ENCODE measurements at places on chromosomes 11 and 22.

GRCh38 chr22:19499880-19500242, 20.1 kb downstream of the CDC45 start:
- no peak for DNase-seq

DNA sequence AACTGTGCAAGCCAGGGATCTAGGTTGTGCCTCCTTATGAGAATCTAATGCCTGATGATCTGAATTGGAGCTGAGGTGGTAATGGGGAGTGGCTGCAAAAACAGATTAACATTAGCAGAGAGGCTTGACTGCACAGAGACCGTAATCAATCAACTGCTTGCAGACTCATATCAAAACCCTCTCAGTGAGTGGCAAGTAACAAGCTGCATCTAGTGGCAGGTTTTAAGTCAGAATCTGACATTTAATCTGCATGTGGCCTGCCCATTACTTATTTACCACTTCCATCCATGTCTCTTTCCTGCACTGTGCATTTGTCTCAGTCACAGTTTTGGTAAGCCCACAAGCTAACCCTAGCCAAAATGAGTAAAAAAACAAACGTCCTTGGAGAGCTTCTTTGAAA, 11.2 kb downstream of the C11orf58 start:
- DNase-seq, result no peak

- DNase-seq, result no peak
Observed at GRCh38 chr11:28058333-28058732, 49.6 kb downstream of the KIF18A start.

GRCh38 chr11:2268729-2269600, 1.4 kb downstream of the ASCL2 start:
- peak; percentile 49 for DNase-seq

DNA sequence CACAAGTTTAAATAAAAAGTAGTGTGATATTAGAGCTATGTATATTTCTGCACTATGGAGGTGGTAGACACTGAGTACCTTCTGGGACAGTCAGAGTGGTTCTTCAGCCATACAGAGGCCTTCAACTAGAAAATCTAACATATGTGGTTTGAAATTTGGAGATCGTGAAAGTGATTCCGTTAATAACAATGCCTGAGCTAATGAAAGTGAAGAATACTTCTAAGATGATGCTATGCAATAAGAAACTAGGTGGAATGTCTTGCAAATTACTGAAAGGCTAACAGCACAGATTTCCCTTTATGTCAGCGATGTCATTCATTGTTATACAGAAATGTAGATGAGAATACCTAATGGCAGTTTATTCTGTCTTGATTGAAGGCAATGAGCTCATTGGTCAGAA, 1984.7 kb upstream of the RAG2 start:
- no peak for DNase-seq

- no peak for DNase-seq
Observed at GRCh38 chr22:11042116-11042515, 4485.9 kb upstream of the OR11H1 start.

GRCh38 chr22:44085743-44086270, 61.7 kb downstream of the PARVB start:
- DNase-seq, result peak; percentile 72

GRCh38 chr22:34278121-34278520, 357.8 kb upstream of the LARGE1 start:
- no peak for DNase-seq

- DNase-seq, result no peak
Observed at GRCh38 chr11:88569342-88569741, 231.8 kb upstream of the CTSC start.

DNA sequence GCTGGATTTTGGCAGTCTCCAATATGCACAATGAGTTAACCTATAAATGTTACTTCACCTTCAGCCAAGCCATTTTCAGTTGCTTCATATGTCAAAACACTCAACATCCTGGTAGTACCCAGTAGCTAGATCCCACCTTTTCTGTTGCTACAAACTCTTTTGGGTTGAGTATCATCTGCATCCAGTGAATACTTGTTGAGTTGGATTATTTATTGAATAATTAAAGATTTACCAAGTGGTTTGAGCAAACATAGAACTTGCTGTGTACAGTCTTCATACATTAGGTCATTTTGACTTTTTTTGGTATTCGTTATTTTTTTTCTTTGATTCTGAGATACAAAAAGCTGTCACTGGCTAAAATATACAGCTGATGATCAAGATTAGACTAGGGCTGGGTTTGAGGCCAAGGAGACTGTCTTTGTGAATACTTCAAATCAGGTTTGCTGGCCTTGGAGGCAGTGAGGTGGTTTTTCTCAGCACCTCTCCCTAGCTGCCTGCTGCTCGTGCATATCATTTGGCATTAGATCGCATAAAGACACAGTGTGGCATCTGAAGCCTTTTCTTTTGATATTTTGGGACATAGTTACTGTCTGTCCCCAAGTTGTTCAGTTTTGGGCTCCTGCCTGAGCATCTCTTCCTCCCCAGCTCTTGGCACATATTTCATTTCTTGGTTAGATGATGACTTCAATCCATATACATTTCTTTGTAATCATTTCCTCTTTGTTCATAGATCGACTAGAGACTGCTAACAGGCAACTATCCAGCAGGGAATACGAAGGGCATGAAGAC, 62.8 kb downstream of the AMOTL1 start:
- DNase-seq, result no peak

DNA sequence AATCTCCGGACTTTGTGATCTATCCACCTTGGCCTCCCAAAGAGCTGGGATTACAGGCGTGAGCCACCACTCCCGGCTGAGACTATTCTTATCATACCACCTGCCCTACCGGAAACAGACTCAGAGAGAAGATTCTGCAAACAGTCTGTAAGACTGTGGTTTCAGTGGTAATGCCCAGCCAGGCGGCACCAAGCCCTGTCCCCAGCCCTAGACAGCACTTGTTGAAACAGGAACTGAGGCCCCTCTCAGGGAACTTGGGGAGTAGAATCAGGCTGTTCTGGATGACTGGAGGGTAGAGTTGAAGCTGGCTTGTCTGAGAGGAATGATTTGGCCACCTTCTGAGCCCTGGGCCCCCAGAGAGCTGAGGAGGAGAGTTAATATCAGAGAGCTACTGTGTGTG, 1.3 kb upstream of the INSC start:
- DNase-seq, result no peak

DNA sequence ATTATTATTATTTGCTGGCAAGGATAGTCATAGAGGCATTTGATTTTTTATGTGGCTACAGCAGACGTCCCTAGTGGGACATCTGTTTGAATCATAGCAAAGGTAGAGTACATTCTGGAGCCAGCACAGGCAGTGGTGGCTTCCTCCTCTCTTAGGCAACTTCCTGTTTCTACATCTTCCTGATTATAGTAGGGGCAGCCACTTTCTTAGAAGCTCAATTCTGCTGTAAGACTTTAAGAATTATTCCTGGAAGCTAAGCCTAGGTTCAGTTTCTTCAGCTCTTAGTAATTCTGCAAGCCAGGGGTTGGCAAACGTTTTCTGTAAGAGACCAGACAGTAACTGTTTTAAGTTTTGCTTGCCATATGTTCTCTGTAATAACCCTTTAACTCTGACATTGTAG, 129.3 kb upstream of the TENM4 start:
- DNase-seq, result no peak

DNA sequence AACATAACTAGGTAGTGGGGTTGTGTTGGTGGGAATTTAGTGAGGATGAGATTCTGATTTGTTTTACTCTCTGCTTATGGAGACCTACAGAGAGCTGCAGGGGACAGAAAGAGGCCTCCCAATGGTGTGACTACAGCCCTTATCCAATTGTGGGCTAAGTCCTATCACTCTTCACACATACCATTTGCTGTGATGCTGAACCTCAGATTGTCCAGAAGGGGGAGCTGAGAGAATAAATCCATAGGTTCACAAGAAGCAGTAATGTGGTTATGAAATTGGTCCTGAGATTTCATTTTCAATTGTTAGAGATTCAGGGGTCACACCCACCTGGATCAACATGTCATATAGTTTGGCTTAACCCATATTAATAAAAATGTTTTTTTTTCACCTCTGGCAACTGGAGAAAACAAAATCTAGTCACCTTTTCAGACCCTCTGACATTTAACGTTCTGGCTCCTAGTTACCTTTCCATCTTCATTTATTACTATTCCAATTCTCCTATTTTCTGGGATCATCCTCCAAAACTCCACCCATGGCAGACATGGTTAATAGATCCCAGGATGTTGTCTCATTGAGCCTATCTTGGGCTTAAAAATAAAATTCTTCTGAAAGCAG, 53.3 kb upstream of the PTPN5 start:
- DNase-seq, result no peak

DNA sequence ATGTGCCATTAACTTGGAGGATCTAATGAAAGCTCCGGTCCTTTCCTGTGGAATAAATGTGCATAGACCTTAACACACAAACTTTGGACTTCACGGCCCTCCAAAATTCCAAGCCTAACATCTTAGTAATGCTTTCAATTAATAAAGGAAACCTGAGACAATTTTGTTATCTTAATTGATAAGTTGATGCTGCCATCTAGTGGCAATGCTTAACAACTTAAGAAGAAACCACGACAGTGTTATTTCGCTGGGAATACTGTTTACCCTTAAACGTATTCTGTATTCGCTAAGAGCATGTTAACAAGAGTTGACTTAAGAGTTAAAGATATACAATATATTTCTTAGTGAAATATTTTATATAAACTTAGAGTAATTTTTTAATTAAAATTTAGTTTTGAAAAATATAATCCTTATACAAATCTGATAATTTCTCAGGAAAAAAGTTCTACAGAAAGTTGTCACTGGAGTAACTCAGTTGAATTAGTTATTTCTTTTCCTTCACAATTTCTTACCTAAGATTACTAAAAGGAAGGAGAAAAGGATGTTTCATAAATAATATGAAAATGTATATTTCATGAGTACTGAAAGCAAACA, 35.0 kb upstream of the OR9G4 start:
- no peak for DNase-seq

- no peak for DNase-seq
Observed at GRCh38 chr11:30488304-30488998, 97.7 kb downstream of the MPPED2 start.

DNA sequence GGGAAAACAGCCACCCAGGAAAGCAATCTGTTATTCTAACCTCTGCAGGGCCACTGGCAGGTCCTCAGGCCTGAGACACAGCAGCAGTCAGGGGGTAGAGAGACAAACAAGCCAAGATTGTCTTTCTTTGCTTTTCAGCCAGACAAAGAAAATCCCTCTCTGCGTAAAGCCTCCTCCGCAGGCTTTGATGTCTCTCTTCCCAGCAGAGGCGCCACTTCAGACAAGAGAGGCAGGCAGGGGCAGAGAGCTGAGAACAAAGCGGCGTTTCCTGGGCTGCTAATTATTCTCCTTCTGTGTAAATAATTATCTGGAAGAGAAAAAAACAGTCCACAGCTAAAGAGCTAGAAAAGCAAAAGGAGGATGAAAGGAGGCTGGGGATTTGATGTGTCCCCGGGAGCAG, 102.7 kb upstream of the SEZ6L start:
- no peak for DNase-seq

- DNase-seq, result no peak
Observed at GRCh38 chr11:17695454-17696441, 23.6 kb upstream of the MYOD1 start.

DNA sequence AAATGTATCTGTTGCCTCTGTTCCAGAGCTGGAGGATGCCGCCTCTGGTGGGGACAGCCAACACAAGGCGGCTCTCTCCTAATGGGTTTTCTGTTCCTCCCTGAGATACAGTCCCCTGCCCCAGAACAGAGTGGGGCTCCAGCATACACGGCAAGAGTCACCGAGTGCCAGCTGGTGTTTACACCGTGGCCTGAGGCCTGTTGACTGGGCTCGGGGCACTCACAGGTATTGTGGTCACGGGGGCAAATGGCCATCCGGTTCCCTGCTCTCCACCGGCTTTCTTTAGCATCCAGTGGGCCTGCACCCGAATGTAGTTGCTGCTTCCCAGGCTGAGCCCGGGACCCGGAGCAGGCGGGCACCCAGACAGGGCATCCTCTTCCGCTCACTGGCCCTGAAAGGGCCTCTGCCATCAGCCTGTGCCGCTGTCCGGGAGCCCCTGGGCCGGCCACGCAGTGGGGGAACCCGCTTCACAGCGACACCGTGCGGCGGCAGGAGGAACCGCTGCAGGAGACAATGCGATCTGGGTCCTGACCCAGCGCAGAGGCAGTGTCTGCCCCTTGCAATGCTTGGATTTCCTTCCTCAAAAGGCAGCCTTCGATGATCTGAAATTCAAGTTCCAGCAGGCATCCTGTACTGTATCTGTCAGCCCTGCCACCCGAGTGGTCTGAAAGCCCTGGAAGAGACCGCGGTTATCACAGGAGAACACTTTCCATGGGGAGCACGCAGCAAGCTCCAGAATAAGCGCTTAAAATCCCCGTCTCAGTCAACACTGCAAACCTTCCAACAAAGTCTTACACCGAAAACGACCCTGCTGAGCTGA, 859 bp upstream of the KRTAP5-5 start:
- DNase-seq, result peak; percentile 47

- no peak for DNase-seq
Observed at GRCh38 chr22:43544289-43544673, 132.5 kb downstream of the MPPED1 start.

GRCh38 chr11:64181506-64182411, 4.2 kb upstream of the STIP1 start:
- DNase-seq, result peak; percentile 90

DNA sequence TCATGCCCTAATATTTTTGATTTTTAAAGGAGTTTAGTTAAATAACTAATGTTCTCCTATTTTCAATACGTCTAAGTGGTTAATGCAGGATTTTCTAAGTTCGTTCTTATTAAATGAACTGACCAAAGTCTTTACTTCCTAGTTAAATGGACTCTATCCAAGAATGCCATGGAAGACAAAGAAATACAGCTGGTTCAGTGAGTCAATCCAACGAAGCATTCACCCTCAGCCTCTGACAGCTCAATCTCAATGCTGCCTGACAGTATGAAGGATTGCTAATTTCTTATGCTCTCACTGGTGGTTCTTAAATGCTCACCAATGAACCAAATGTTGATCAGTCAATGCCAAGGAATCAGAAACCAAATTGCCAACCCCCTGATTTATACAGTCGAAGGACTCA, 219.4 kb downstream of the CADM1 start:
- no peak for DNase-seq

DNA sequence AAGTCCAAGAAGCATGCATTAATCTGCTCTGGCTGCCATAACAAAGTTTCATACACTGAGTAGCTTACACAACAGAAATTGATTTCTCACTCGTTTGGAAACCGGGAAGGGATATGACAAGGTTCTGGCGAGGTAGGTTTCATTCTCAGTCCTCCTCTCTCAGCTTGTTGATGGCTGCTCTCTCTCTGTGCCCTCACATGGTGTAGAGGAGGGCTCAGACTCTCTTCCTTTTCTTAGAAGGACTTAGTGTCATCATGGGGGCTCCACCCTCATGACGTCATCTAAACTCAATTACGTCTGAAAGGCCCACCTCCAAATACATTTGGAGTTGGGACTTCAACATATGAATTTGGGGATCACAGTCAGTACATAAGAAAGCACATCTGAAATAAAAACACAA, 18.6 kb downstream of the GLYATL1 start:
- no peak for DNase-seq

All from heart right ventricle (tissue), 16 donors.